Stimulated activated CD8-positive, alpha-beta memory T cell treated with anti-CD3 and anti-CD28 coated beads, Interleukin-4, amount 100 ng/mL, for 1 hour (primary cell): ENCODE measurements at places on chromosomes 7 and 10.

DNA sequence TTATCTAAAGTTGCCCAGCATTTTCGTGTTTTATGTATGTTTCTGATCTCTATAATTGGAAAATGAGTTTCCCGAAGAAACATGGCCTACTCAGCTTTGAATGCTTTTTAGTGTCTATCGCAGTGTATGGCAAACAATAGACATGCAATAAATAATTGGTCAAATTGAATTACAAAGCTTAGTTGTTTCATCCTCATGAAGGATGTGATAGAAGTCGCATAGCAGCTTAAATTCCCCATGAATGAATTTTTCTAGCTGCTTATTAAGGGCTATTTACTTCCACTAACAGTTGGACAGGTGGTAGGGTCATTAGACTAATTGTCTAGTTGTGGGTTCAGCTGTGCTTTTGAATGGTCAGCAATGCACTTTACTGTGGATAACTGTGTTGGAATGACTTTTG lies 467.3 kb upstream of the MBL2 start:
- DNase-seq = no peak

- no peak for DNase-seq
Measured at GRCh38 chr7:98562381-98562823, 54.7 kb upstream of the NPTX2 start.

DNA sequence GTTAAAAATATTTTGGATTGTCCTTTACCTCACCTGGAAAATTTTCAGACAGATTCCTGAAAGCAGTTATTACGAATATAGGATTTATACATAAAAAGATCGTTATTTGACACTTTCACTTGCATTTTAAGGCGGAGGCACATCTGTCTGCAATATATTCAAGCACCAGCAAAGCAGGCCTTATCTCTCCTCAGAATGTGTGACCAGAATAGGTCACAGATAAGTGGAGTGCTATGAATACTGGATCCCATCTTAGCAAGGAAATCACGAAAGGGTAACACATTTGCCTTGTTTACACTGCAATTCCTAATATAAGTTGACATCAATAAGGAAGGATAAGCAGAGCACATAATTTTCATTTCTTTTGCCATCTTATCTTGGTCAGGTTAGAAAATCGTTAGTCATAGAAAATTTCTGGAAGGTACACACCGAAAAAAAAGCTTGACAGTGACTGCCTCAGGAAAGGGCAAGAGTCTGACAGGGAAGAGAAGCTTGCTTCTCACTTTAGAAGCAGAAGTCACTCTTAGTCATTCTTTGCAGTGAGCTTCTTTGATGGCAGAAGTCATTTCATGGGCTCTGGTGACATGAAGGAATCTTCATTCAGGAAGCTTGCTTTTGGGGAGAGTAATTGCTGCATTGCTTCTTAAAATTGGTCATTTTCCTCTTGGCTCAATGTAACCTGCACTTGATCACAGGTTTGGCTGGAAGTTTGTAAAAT lies 98.1 kb upstream of the STK17A start:
- DNase-seq = no peak

GRCh38 chr10:91196268-91197048 lies 24.0 kb upstream of the PCGF5 start:
- DNase-seq = no peak

DNA sequence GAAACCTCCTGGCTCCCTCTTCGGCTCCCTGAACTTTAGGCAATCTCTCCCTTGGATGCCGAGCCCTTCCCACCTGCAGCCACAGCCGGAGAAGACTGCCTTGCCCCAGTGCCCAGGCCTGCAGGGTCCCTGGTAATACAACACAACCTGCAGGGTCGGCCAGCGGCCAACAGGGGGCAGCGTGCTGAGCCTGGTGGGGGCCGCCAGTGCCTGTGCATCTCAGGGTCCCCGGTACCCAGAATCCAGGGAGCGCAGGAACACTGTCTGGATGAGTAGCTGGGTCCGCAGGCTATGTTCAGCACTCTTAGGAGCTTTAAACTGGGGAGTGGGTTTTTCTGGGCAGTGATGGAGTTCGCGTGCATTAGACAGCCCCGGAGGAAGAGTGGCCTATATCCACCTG lies 17.5 kb upstream of the C10orf71 start:
- no peak for DNase-seq

GRCh38 chr7:92778972-92779371 lies 57.4 kb downstream of the CDK6 start:
- DNase-seq = no peak

DNA sequence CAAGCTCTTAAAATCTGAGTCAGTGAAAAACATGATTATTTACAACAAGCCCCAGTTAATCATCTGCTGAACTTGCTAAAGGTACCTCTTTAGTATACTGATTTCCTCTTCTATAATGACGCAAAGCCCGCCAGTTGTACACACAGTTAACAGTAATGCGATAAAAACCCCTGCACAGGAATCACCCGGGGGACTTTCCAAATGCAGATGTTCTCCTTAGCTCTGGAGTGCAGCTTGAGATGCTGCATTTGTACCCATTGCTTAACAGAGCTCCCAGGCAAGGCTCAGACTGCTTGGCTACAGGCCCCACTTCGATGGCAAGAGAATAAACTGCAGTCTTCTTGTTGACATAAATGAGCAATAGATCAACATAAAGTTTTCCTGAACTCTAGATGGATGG lies 279.6 kb upstream of the HGF start:
- no peak for DNase-seq

GRCh38 chr7:134140889-134141867 lies 14.0 kb downstream of the LRGUK start:
- DNase-seq = no peak

DNA sequence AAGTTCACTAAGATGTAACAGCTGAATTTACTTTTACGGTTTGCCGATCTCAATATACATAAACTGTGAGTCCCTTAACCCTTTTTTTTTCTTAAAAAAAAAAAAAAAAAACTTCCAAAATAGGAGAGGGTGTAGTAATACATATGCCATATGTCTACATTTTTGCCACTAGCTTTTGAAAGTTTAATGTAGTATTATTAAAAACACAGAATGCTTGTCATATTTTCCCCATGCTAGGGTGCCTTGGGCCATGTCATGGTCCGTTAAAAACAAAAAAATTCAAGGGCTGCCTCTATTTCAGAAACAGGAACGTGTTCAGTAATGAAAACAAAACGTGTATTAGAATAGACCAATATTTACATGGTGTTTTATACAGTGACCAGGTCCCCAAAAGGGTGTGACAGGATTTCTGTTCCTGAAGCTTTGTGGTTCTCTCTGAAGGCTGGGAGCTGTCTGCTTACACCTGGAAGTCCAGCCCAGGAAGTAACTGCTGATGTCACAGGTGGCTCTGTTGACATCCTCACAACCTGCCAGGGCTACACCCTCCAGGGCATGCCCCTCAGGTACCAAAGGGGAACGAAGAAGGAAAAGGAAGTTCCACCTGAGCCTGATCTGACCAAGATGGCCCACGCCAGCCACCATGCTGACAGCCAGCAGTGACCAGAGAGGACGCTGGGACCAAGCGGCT lies 79.0 kb downstream of the COBL start:
- DNase-seq = no peak

GRCh38 chr10:17081431-17081830 lies 48.2 kb downstream of the CUBN start:
- DNase-seq = no peak

DNA sequence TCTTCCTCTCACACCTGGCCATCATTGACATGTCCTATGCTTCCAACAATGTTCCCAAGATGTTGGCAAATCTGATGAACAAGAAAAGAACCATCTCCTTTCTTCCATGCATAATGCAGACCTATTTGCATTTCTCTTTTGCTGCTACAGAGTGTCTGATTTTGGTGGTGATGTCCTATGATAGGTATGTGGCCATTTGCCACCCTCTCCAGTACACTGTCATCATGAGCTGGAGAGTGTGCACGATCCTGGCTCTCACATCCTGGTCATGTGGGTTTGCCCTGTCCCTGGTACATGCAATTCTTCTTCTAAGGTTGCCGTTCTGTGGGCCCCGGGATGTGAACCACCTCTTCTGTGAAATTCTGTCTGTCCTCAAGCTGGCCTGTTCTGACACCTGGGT lies 19.2 kb downstream of the OR2A14 start:
- DNase-seq = no peak

DNA sequence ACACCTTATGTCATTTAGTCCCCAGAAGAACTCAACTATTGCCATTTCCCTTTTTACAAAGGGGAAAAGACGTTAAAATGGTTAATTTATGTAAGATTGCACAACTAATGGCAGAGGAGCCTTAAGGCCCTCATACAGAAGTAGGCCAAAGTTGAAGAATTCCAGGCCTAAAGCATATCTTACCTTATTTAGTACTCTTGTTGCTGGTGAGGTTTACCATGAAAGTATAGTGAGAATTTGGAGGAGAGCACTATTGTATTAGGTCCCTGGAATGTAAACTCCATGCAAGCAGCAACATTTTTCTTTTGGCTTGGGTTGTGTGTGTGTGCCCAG lies 731 bp upstream of the CRPPA start:
- DNase-seq = no peak

GRCh38 chr10:21261842-21262294 lies 263.6 kb downstream of the SKIDA1 start:
- no peak for DNase-seq

- no peak for DNase-seq
Measured at GRCh38 chr10:51433949-51434475, 265.4 kb downstream of the CSTF2T start.

GRCh38 chr10:96695366-96695765 lies 24.9 kb downstream of the PIK3AP1 start:
- DNase-seq = no peak

GRCh38 chr10:100516847-100517246 lies 2.8 kb downstream of the SEC31B start:
- DNase-seq = no peak

- DNase-seq = no peak
Measured at GRCh38 chr7:583410-584121, 63.9 kb upstream of the PDGFA start.

DNA sequence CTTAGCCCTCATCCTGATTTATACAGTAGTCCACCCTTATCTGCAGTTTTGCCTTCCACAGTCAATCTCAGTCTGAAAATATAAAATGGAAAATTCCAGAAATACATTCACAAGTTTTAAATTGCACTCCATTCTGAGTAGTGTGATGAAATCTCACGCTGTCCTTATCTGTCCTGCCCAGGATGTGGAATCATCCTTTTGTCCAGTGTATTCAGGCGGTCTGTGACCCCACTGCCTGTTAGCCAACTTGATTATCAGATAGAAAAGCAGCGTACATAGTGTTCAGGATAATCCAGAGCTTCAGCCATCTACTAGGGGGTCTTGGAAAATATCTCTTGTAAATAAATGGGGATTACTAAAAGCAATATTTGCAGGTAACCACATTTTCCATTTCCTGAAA lies 146.3 kb downstream of the MALRD1 start:
- no peak for DNase-seq

- no peak for DNase-seq
Measured at GRCh38 chr10:44056206-44056605, 328.7 kb downstream of the CXCL12 start.

DNA sequence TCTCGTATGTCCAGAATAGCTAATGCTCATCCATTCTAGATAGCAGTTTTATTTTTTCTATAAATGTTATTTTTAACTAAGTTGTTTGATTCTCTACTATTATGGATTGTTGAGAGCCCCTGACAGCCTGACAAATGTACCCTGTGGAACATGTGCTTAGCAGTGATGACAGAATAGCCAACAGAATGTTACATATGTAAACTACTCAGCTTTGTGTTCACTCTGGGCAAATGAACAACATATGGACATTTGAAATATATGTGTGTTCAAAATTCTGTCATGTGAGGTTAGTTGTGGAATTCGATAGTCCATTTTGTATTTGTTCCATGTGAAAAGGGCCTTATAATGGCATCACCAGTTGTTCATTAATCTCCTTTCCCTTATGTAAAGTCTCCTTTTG lies 199.7 kb downstream of the EXOC4 start:
- no peak for DNase-seq

- DNase-seq = no peak
Measured at GRCh38 chr7:6271694-6272440, 557 bp downstream of the CYTH3 start.
